ENCODE measurements at places on chromosomes 2 and 18.

DNA sequence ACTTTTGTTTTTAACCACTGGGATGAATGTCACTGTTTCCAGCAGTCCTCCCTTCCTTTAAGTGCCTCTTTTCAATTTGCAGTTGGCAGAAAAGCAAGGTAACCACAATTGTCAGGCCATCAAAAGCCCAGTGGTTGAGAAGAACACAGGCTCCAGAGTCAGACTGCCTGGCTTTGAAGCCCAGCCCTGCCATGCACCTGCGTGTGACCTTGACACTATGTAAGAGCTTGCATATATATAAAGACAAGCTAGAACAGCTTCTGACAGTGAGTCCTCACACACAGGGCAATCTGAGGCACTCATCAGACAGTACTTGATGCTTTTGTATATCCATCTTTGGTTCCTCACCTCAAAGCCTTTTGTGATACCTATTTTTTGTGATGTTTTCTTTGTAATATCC lies 11.0 kb downstream of the CCBE1 start:
- no peak for DNase-seq

GRCh38 chr18:53117851-53118250 lies 777.9 kb downstream of the DCC start:
- no peak for DNase-seq

DNA sequence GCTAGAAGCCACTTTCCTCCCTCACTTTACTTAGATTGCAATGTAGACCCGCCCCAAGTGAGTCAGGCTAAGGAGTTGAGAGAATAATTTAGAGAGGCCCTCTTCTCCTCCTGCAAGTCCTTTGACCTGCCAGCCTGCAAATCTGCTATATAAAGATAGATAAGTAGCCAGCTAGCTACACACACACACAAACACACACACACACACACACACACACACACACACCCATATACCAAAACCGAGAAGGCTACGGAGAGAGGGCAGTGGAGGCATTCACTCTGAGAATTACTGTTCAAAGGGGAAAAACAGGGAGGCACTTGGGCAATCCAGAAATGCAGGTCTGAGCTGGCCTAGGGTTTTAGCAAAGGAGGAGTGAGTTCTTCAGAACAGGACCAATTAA lies 23.0 kb upstream of the SMAD7 start:
- no peak for DNase-seq

DNA sequence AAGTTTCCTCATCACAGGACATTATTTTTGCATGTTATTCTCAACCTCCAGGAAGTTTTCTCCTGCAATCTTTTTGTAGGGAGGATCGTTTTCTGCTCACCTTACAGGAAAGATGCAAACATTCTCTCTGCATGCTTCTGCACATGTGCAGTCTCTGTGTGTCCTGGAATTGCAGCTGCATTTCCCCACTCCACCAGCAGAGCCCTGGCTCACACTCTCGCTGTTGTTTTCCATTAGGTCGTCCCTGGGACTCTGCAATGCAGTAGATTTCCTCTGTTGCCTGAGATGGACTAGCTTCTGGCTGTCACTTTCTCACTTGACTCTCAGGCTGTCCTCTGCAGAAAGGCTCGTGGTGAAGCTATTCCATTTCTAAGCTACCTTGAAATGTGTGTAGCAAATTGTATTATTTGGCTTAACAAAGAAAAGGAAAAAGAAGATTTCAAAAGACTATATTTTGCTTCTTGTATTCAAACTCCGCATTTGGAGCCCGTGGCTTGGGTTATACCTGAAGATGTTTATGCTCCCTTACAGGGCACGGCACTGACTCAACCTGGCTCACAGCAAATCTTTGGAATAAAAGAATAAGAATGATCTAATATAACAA lies 346.7 kb downstream of the RAD51AP2 start:
- DNase-seq = no peak

DNA sequence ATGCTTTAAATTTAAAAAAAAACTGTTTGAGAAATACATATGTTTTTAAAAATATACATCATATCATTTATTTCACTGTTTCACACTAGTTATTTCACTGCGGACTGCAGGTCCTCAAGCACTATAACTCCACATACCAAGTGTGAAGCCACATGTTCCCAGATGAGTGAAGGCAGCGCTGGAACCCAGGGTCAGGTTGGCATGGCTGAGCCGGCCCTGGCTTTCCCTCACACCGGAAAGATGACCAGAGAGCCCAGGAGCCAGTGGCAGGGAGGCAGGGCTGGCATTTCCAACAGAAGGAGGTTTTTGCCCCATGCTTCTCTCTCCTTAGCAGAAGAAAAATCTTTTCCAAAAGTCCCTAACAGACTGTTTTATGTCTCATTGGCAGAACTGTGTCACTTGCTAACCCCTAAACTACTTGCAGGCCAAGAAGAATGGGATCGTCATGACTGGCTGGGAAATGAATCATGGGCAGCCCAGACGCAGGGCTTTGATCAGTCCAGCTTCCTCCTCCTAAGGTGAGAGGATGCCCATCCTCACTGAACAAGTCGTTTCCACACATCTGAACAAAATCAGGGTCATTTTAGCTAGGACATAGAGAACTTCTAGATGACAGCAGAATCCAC lies 287.6 kb upstream of the HNRNPA3 start:
- no peak for DNase-seq

DNA sequence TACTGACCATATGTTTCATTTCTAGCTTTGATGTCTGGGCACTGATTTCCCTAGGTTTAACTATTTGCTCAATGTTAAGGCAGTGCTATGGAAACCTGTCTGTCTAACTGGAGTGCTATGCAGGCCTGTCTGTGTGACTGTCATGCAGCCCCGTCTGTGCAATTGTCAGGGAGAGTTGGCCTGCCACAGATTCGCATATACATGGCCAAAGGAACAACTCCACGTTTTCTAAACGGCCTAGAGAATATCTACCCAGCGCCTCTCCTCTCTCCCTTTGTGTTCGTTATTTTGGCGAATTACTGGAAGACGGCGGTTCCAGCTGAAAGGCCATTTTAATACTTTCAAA lies 59.6 kb upstream of the PSME4 start:
- DNase-seq = no peak

DNA sequence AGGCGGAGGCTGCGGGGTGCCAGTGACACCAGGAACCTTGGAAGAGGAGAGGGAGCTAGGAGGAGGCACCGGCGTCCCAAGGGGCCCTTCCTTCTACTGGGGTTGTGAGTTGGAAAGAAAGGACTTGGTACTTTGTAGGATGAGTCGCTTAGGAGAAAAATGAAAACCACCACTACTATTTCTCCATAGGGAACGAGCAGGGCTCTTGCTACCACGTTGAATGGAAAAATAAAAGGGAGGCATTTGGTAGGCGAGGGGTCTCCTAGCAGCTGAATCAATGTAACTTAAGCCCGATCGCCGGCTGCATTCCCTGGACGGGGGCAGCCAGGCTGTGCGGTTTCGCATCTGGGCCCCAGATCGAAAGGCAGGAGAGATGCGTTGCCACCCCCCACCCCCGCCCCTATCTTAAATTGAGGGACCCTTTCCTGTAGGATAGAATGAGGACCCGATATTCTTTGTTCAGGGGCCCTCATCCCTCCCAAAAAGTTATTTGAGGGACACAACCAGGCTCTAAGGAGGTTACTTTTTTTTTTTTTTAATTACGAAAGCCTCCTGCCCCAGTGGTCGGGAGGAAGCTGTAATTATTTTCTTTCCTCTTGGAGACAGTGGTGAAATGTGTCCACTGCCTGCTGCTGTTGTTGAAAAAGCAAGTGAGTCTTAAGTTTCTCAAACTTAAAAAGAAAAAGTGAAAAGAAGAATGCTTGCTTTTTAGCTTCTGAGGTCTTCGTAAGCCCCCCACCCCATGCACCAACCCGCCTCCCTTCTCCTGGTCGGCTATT lies 1.3 kb downstream of the IGFBP2 start:
- no peak for DNase-seq

DNA sequence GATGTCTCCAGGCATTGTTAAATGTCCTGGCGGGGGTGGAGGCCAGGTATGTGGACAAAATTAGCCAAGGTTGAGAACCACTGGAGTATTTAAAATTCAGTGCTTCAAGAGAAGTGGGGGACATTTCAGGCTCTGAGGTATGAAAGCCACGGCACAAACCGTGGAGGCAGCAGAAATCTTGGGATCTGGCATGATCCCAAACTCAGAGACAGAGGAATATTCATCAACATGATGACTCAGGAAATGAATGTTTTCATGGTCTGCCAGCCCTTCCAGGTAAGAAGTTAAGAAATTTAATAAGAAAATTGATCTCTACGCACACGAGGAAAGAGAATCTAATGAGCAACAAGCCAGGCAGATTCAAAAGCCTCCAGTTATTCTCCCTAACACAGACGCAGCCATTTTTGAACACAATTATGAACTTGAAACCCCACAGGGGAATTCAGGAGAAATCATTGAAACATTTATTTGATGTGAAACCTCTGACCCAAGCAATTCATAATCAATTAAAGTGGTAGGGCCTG lies 11.3 kb upstream of the GRP start:
- DNase-seq = no peak

- no peak for DNase-seq
These were observed 227.6 kb downstream of the MYCN start for GRCh38 chr2:16167870-16168426.

- no peak for DNase-seq
These were observed 142.3 kb upstream of the FBXO11 start for GRCh38 chr2:48048476-48049171.

- peak; percentile 57 for DNase-seq
These were observed 111.5 kb downstream of the MTCL1 start for GRCh38 chr18:8816816-8817215.

GRCh38 chr2:226788064-226788463 lies 11.6 kb downstream of the IRS1 start:
- no peak for DNase-seq

DNA sequence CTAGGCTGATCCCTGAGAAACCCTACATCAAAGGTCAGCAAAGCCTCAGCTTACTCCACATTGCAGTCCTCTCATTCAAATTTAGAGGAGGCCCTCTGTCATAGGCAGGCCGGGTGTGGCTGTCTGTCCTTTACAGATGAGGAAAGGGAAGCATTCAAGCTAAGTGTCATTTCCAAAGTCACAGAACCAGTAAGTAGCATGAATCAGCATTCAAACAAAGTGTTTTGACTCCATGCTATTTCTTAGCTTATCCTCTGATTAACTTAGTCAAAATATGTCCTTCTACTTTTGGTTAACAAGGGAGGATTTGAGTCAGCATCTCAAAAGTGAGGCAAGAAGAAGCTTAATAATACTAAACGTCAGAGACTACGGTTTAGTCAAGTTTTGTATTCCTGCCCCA lies 409.0 kb upstream of the POU3F3 start:
- no peak for DNase-seq

DNA sequence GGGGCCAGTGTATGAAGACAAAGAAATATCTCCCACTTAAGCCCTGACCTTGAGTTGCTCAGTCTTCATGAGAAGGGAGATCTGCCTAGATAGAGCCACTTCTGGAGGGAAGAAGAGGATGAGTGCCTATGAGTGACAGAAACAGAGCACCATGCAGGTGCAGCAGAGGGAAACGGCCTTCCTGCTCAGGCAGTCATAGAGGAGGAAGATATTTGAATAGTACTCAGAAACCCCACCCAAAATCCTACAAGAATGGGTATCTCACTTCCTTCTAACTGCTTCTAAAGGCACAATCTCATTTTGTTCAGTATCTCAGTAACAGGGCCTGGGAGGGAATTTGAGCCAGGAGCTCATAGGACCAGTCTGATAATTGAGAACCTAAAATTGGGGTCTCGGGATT lies 339.3 kb downstream of the ALK start:
- no peak for DNase-seq

DNA sequence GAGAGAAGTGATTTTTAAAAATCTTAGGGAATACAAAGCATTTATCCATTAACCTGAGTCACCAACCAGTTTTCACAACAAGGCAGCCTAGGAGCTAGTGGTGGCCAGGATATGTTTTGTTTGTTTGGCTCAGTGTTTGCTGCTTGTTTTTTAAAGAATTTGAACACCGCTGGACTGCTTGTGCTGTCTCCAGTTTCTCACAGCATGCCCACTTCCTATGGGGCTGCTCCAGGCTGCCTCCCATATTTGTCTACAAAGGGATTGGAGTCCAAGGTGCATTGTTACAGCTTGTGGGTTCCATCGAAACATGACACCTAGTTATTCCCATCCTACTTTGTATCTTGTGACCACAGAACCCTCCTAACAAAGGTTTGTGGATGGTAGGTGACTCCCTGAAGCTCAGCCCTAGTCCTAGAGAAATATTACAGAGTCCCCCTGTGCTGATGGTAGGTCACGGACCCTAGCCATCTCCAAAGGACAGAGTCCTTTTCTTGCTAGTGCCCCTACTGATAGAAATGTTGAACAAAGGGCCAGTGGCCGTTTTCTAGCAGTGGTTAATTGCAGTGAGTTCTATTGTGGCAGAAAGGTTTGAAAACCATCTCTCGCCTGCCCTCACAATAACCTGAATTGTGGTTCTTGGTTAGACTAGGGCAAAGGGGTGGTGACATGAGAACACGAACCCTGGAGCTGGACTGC lies 23.2 kb downstream of the GPR39 start:
- DNase-seq = no peak

- DNase-seq = no peak
These were observed 260.4 kb downstream of the MREG start for GRCh38 chr2:215752991-215753390.

DNA sequence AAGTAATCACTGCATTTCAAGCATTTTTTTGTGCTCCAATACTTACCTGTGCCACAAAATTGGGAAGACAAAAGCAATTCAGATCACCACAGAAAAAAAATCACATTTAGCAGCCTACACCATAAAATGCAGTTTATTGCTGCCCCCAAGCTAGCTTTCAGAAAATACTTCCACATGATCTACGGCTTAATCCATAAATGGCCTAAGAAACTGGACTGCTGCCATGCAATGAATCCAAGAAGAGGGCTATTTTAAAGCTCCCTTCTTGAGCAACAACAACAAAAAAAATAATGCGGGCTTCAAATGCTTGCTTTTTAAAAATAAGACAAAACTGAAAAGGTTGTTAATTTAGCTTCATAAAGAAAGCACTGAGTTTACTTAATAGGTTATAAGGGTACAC lies 272.3 kb downstream of the RAD51AP2 start:
- no peak for DNase-seq

DNA sequence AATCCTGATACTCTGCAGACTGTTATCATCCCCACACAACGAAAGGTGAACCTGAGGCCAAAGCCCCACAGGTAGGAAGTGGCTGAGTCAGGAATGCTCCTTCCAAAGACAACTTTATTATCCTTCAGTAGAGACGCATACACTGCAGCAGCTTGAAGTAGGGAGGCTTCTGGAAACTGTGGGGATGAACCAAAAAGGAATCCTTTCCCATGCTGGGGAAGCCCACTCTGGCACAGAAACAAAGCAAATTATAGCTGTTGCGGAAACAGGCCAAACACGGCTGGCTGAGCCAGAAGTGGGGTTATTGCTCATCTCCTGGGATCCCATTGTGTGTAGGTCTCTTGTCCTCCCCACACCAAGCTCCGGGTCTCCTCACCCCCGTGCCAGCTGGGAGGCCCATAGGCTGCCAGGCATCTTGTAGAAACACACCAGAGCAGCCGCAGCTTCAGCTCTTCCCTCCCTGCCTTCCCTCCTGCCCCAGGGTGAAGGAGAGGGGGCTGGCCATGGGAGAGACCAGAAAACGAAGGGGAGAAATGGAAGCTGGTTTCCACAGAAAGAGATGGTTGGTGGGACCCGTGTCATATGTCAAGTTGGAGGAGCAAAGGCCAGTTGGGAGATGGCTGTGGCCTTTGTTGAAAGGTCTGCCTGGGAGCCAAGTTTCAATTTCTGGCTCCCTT lies 176.9 kb upstream of the NABP1 start:
- no peak for DNase-seq

Measured in AG08395 (cell line).